NCI-H748 treated with DMSO at 0.1 percent for 48 hours (cell line): ENCODE measurements at places on chromosomes 1 and 21.

DNA sequence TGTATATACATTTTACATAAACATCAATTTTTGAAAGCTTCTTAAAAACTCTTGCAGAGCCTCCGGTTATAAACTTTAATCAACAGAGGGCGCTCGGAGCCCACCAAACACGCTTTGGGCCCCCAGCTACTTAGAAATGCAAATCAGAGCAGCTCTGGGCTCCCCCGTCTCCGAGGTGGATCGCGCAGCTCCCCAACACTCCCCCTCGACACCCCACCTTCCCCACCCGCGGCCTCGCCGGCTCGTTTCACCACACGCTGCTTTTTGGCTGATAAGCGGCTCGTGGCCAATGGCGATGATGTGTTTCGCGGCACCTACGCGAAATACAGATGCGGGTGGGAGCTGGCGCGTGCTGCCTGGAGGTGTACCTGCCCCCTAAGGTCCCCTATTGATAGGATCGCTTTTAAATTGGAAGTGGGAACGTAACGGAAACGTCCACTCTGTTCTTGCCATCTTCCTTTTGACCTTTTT is 1.7 kb upstream of the KIF26B start:
- peak; percentile 76 for DNase-seq

- DNase-seq, result no peak
Measured at GRCh38 chr1:46646844-46647243, 21.3 kb downstream of the ATPAF1 start.

GRCh38 chr1:212685429-212685828 is 14.2 kb downstream of the BATF3 start:
- no peak for DNase-seq

GRCh38 chr1:6041432-6042062 is 4.1 kb upstream of the KCNAB2 start:
- DNase-seq, result no peak

GRCh38 chr1:98988904-98989555 is 15.6 kb downstream of the PLPPR5 start:
- no peak for DNase-seq

DNA sequence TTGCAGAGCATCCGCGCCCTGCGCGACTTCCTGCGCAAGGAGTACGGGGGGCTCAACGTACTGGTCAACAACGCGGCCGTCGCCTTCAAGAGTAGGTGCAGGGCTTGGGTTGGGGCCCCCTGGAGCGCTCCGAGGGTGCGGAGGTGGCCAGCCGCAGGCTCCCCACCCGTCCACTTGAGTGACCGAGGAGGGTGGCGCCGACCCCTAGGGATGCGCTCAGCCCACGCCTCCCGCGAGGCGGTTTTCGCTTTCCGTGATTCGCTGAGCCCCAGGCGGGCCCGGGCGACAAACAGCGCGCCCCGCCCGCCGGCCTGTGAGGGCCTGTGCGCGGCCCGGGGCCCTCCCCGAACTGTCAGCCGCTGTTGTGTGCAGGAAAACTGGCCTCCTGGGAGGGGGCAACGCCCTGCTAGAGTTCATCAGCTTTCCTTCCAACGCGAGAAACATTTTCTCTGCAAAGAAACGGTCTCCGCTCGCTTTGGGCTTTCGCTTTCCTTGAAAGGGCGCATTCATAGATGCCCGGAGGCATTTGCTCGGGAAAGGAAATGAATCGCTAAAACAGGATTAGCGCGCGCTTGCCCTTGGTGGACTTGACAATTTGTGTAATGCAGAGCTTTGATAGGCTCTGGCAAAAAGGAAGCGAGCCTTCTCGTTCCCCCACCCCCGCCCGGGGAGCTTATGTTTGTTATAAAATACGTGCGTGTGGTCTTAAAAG is 668 bp downstream of the CBR3 start:
- DNase-seq, result no peak

- DNase-seq, result no peak
Measured at GRCh38 chr1:210535761-210536160, 207.1 kb downstream of the HHAT start.

DNA sequence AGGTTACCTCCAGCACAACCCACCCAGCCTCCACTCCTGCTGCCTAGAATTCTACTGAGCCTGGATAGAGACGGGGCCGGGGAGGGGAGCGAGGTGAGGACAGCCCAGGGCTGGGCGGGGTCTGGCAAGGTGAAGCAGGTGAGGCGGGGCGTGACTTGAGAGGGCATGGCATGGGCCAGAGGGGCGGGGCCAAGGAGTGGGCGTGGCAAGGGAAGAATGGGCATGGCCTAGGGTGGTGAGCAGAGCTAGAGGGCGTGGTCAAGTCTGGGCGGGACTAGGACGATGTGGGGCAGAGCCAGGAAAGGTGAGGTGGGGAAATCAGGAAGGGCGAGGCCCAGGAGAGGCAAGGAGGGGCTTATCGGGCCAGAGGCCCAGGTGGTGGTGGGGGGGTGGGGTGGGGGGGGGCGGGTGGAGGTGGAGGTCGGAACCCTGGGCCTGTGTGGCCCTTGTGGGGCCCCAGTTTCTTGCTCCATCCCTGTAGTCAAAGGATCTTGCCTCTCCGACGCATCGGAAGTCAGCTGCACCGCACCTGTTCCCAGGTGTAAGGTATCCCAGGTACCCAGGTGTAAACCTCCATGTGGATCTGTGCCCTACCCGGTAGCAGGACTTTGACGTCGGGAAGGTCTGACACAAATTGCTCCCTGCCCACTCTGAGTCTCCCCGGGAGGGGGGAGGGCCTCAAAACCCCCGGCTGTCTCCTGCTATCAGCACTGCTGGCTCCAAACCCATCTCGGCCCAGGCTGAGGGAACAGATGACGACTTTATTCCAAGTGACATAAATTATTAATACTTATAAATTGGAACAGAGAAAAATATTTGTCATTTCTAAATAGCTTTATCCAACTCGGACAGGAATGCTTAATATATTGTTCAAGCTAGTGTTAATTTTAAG is 32.9 kb upstream of the UTS2 start:
- DNase-seq, result no peak

- no peak for DNase-seq
Measured at GRCh38 chr1:26234644-26235370, 807 bp downstream of the CEP85 start.

- no peak for DNase-seq
Measured at GRCh38 chr21:17976691-17977090, 157.5 kb upstream of the C21orf91 start.

- DNase-seq, result no peak
Measured at GRCh38 chr1:52679048-52679447, 19.1 kb downstream of the COA7 start.

- no peak for DNase-seq
Measured at GRCh38 chr1:94552071-94552586, 10.6 kb upstream of the F3 start.

GRCh38 chr1:39987869-39988268 is 32.9 kb downstream of the MFSD2A start:
- DNase-seq, result no peak

- DNase-seq, result no peak
Measured at GRCh38 chr1:166258017-166258416, 91.2 kb upstream of the FAM78B start.

- DNase-seq, result no peak
Measured at GRCh38 chr1:151499930-151500329, 11.3 kb upstream of the CGN start.

GRCh38 chr21:17542371-17543011 is 29.6 kb downstream of the CXADR start:
- DNase-seq, result no peak

- no peak for DNase-seq
Measured at GRCh38 chr1:235739124-235739523, 89.5 kb upstream of the GNG4 start.

GRCh38 chr1:4595341-4596225 is 58.8 kb upstream of the AJAP1 start:
- no peak for DNase-seq

DNA sequence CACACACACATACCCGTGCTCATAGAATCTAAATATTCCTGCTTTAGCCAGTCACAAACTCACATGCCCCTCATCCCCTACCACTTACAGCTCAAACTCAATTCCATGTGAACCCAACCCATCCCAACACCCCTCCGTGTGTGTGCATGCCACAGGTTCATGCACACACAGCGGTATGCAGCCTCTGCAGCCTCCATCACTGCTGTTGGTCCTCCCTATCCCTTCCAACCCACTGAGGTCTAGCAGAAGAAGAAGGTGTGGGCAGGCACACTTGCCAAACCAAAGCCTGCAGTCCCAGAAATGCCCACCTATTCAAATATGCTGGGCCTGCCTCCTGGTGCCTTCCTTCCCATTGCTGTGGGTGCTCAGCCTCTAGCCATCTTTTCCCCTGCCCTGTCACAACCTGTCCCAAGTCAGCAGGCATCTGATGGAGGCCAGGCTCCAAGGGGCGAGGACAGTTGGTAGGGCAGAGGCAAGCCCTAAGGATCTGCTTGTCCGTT is 26.2 kb downstream of the SLC2A1 start:
- no peak for DNase-seq

GRCh38 chr1:12180315-12180714 is 13.5 kb downstream of the TNFRSF1B start:
- no peak for DNase-seq

DNA sequence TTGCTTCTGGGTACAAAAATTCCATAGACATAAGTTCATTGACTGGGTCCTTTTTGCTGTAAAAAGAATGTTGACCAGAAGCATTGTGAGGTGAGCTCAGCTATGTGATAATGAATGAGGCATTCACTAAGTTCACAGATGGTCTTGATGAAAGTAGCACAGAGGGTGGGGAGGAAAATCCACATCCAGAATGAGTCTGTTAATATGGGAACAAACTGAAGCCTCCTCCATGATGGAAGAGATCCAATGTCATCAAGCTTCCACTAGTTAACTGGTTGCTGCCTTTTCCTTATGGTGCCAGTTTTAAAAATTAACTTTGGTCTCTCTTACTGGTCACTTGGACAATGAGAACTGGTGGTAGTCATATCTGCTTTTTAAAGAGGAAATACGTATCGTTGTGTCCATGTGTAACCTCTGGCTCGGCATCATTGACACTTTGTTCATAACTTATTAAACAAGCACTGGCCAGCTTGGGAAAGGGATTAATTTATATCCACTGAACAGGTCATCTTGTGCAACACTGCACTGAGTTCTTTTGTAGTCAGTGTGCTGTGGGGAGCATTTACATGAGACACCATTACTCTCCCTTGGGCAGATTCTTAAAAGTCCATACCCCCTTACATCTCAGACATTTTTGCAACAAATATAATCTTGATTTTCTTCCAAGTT is 88.6 kb downstream of the ADAMTS1 start:
- DNase-seq, result no peak
